Activated CD4-positive, alpha-beta memory T cell treated with anti-CD3 and anti-CD28 coated beads, Interleukin-2, amount 10 ng/mL, durations not matched to agents 7 days and 5 days (primary cell): ENCODE measurements at places on chromosomes 2 and 18. TPM values are rescaled to one million over a fixed set of nuclear protein-coding genes. Genes with fewer than 3 reads are reported as not detected.

The PJVK gene
- total RNA-seq, result 0.91 TPM

The MTCL1 gene
- total RNA-seq, result 0.75 TPM

The RMDN2 gene
- 1.5 TPM for total RNA-seq

The LIPG gene
- total RNA-seq, result not detected

The KYNU gene
- not detected for total RNA-seq

The ABCG5 gene
- not detected for total RNA-seq

The CCDC74A gene
- 5.2 TPM for total RNA-seq

The ADD2 gene
- total RNA-seq, result 1.3 TPM

The MAP2 gene
- not detected for total RNA-seq

The SDC1 gene
- 0.33 TPM for total RNA-seq

The RAB6C gene
- 0.10 TPM for total RNA-seq

The RBBP8 gene
- 55.9 TPM for total RNA-seq

The SLC40A1 gene
- 6.0 TPM for total RNA-seq

The CXCR4 gene
- total RNA-seq, result 202 TPM

The LCT gene
- total RNA-seq, result 0.08 TPM

The CHRNG gene
- not detected for total RNA-seq

The MOGAT1 gene
- total RNA-seq, result not detected

The GDF7 gene
- total RNA-seq, result not detected

The RBM45 gene
- total RNA-seq, result 17.8 TPM

The ARHGEF33 gene
- total RNA-seq, result 0.28 TPM

The SKA1 gene
- 44.6 TPM for total RNA-seq

The PTPRN gene
- 0.28 TPM for total RNA-seq

The SCN9A gene
- total RNA-seq, result 0.15 TPM

The LMAN2L gene
- 10.8 TPM for total RNA-seq

The SLC4A5 gene
- total RNA-seq, result 3.4 TPM

The NIF3L1 gene
- total RNA-seq, result 28.9 TPM

The IL37 gene
- total RNA-seq, result 0.48 TPM

The DNAJC5G gene
- not detected for total RNA-seq

The ALPP gene
- total RNA-seq, result not detected

The TSPYL6 gene
- total RNA-seq, result not detected

The OR6B3 gene
- total RNA-seq, result not detected

The SERPINB5 gene
- total RNA-seq, result not detected

The OTOS gene
- not detected for total RNA-seq

The QPCT gene
- not detected for total RNA-seq

The NEB gene
- 0.45 TPM for total RNA-seq

The RIOK3 gene
- total RNA-seq, result 74.8 TPM

The CRYGD gene
- total RNA-seq, result not detected

The STK36 gene
- total RNA-seq, result 17.6 TPM

The CYTIP gene
- 406 TPM for total RNA-seq

The LYG2 gene
- not detected for total RNA-seq

The SUCLG1 gene
- 69.0 TPM for total RNA-seq

The UCN gene
- total RNA-seq, result 2.2 TPM
